ENCODE measurements at places on chromosomes 7 and 10.

GRCh38 chr7:102416406-102416805 is 17.0 kb upstream of the ORAI2 start:
- no peak for DNase-seq

GRCh38 chr7:7990441-7990761 is 21.8 kb downstream of the GLCCI1 start:
- no peak for DNase-seq

- peak; percentile 62 for DNase-seq
These were observed 56.5 kb upstream of the PCGF5 start for GRCh38 chr10:91163869-91164474.

DNA sequence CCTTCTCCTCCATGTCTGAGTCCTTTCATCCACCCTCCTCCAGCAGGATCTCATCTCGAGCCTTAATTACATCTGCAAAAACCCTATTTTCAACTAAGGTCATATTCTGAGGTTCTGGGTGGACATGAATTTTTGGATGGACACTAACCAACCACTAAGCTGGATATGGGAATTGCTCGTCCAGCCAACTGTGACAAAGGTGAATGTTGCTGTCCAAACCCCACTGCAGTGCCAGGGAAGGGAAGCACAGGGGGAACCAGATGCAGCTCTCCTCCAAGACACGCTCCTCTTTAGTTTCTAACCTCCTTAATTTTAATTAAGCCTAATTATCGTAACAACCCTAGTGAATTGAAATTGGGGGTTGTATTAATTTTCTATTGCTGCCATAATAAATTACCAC is 65.1 kb upstream of the EBF3 start:
- DNase-seq, result no peak

GRCh38 chr7:137798073-137798763 is 48.6 kb downstream of the DGKI start:
- no peak for DNase-seq

DNA sequence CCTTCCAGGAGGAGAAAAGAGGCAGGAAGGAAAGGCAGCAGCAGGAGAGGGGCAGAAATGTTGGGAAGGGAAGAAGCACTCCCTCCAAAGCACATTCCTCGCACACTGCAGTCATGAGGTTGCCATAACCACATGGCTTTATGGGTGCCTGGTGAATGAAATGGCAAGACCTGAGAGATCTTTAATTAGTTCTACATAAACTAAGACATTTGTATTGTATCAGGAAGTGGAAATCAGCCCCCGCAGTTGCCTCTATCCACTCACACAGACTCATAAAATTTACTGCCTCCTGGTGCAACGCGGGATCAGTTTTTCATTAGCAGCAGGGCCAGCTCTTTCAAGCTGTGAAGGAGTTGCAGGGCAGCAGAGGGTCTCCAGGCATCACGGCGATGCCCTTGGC is 106.4 kb downstream of the COL13A1 start:
- no peak for DNase-seq

DNA sequence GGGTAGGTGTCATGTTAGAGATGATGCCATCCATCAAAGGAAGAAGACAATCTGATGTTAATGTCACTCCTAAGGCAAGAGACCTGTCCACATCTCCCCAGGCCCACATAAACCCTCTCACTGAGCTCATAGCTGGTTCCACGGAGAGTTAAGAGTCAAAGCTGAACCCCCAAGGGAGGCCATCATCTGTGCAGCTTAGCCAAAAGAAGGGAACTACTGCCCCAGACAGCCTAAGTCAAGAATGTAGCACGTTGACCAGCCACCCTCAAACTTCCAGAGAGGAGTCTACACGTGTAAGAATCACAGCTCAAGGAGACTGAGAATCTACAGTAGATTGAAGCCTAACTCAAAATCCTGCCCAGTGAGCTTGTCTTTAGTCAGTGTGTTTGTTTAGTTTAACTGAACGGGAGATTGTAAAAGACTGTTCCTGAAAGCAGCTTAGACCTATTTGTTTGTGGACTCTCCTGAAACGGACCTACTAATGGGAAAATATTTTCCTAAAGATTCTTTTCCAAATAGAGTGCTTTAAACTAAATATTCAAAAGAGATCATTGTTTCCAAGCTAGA is 192.7 kb upstream of the NFE2L3 start:
- DNase-seq, result no peak

- no peak for DNase-seq
These were observed 11.0 kb downstream of the ZNF777 start for GRCh38 chr7:149449897-149450296.

DNA sequence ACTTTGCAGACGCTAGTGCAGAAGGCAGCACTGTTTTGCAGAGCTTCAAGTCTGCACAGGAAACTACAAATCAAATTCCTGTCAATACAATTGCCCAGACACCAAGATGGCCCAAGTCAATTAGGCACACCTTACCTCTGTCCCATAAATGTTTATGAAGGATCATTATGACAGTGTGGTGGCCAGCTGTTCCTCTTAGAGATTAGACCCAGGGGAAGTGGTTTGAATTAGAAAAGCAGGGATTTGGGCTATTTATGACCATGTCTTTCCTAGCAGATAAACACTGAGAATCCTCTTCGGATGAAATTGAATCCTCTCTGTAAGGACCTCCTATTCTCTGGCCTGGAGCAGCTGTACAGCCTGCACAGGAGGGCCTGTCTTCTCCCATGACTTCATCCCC is 9.9 kb upstream of the NEUROG3 start:
- DNase-seq, result no peak

DNA sequence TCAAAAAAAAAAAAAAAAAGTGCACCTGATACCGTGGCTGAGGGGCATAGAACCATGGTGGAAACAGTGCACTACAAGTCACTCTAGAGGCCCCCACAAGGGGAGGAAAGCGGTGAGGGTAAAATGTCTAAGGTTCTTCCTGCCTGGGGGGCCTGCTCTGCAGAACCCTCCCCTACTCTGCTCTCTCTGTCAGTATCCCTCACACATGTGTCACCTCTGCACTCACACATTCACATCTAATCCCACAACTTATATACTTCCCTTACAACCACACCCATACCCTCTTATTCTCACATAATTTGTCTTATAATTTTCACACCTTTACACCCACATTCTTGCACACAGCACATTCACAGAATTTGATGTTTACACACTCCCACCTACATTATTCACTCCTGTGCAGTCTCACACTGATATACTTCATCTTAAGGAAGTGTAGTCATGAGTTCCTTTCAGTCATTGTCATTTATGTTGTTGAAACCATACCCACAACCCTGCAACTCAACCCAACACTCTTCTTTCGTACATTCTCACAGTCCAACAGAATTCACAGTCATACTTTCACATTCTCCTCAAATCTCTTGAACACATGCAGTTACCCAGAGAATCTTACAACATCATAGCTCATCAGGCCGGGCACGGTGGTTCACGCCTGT is 68.0 kb upstream of the PAX2 start:
- DNase-seq, result no peak

- no peak for DNase-seq
These were observed 708.7 kb downstream of the SUGCT start for GRCh38 chr7:40843338-40843985.

- no peak for DNase-seq
These were observed 41.8 kb downstream of the ASZ1 start for GRCh38 chr7:117385363-117386109.

DNA sequence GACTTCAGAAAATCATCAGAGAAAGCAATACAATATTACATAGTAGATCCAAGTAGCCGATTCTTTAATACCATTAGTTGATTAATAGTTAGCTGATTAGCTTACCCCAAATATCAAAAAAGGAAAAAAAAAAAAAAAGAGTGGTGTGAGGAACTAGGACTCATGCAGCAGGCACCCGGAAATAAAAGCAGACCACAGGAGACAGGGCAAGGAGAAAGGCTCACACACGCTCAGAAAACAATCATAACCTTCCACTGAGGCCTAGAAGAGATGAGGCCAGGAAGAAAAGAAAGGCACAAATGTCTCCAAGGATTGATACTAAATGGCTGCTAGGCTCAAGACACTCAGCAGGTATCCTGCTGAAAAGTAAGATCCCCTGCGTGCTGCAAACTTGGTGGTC is 25.9 kb downstream of the TRDMT1 start:
- DNase-seq, result no peak

DNA sequence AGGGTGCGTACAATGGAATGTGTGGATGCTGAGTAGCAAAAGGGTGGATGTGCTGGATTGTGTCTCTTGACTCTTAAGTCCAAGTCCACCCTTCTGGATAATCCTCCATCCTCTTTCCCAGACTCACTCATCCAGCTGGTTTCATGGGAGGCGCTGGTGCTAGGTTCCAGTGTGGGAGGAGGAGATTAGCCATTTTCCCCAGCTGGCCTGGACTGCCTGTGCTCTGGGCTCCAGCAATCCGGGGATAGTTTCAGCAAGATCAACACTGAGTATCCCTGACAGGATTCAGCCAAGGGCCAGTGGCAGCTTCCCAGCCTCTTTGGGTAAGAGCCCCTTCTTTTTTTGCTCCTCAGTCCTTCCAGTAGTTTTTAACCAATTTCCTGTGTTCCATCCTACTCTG is 21.6 kb upstream of the TRIL start:
- DNase-seq, result no peak

GRCh38 chr10:44743535-44743934 is 167.6 kb upstream of the TMEM72 start:
- DNase-seq, result no peak

DNA sequence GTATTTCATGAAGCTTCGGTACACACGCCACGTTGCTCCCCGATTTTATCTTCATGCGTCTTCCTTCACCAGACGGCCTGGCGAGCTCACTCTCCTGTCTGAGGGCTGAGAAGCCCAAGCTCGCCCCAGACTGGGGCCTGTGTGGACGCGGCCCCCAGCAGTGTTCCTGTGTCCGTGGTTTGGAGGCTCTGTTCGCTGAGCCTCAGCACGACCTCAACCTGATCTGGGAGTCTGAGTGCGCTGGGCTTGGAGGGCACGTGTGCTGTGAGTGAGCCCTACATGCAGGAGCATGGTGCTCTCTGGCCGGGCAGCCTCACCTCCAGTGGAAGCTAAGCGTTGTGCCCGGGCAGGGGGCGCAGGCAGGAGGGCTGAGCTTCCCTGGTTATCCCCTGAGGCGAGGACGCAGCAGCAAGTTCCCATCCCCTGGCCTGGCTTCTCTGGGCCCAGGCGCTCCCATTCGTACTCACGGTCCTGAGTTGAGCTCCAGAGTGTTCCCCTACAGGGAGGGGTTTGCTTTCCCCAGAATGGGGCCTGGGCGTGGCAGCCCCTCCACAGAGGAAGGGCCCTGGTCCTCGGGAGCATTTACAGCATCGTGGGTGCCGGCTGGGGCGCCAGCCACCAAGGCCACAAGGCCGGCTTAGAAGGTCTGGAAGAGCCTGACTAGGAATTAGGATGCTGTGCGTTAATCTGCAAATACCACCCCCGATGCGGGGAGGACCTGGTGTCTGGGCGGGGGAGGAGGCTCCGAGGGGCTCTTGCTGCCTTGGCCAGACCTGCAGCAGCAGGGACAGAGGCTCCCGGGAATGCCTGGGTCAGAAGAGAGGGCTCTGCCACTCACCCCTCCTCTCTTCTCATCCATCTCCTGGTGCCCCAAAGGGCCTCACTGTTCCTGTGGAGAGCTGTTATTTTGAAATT is 400.6 kb downstream of the DNAJB6 start:
- DNase-seq, result no peak

GRCh38 chr10:30434273-30435072 is 489 bp downstream of the MAP3K8 start:
- peak; percentile 74 for DNase-seq

DNA sequence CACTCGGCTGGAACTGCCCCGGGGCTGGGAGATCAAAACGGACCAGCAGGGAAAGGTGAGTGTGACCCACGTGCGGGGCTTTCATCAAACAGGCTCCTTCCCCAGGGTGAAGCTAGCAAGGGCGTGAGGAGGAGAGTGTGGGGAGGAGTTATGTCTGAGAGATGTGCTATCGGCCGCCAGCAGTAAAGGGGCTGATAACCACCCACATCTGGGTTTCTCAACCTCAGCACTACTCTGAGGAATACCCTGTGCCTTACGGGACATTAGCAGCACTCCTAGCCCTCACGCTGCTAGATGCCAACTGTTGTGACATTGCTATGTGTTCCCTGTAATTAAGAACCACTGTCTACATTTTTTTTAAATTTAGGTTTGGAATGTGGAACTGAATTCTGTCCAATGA is 113.9 kb upstream of the STK17A start:
- no peak for DNase-seq

DNA sequence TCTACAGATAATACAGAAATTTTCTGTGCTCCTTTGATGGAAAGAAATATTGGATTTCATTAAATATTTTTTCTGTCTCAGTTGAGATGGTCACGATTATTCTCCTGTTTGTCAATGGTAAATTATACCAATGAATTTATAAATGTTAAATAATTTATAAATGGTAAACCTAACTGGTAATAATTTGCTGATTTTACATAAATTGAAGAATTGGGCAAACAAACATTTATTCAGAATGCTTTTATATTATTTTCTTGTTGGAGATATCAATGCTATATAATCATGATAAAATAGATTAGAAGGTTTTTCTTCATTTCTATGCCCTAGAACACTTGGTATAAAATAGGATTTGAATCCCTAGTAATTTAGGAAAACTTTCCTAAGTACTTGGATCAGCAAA is 597.6 kb upstream of the IGFBP3 start:
- DNase-seq, result no peak

GRCh38 chr7:154409703-154410311 is 357.6 kb downstream of the DPP6 start:
- no peak for DNase-seq

DNA sequence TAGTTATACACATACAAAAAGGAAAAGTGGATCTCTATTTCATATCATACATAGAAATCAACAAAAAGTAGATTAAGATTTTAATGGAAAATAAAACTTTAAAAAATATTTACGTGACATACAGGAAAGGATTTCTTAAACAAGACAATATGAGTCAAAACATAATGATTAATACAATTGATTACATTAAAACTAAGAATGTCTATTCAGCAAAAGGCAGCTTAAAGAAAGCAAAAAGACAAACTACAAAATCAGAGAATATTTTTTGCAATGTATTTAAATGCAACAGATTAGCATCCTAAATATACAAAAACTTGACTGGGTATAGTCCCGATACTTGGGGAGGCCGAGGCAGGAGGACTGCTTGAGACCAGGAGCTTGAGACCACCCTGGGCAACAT is 50.5 kb downstream of the VAX1 start:
- no peak for DNase-seq

- DNase-seq, result no peak
These were observed 105.3 kb downstream of the DGKI start for GRCh38 chr7:137741443-137741842.

DNA sequence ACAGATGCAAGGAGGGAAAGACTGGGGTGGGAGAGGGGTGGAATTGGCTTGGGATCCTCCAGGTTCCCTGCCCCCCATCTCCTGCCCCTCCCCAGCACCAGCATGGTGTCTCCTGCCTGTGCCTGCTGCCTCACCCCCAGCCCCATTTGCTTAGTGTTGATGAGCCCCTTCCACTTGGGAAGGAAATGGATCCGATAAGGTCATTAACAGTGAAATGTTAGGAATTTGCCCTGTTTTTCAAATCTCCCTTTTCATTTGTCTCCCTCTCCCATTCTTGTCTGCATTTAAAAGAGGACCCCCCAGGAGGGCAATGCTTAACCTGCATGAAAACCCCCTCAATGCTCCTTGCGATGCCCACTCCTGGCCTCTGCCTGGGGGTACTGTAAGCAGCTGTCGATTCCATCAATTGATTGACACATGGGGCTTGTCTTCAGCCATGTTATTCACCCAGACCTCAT is 51.5 kb downstream of the HK1 start:
- no peak for DNase-seq

GRCh38 chr7:122525355-122525754 is 173.6 kb downstream of the RNF133 start:
- DNase-seq, result no peak
